Foreskin fibroblast (primary cell): ENCODE measurements at places on chromosomes 12 and 14.

DNA sequence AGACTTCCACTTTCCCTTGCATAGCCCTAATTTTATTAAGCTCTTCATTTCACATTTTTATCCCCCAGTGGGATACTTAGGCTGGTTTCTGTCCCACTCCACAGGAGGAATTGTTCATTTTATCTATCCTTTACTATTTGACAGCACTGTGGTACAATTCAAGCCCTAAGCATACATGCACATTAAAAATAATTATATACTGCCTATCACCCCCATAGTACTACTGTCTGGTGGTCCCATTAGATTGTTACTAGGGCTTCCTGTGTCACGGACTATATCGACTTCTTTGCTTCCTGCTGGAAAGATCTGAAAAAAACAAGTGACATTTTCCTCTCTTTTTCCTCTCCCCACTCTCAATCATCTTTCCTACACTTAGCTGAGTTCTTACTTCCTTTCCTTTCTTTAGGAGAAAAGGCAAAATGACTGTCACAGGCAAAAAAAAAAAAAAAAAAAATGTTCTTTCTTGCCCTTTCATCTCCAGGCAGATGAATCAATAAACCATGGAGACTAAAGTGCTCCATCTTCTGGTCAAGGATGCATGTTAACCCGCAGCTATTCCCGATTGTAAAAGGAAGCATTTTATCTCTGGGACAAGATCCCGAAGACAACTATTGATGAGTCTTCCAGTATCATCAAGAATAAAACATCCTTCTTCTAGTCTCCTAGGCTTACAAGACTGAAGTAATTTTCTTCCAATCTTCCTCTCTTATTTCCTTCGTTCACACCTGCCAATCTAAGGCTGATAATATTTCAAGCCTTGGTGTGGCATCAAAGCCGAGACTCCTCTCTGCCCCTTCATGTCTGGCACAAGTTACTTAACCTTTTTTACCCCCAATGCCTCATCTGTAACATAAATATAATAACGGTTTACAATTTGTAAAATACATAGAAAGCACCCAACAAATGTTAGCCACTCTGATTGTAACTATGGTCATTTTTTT, 94.4 kb upstream of the PLEKHG7 start:
- peak; percentile 79 for DNase-seq

GRCh38 chr14:65361920-65362319, 50.6 kb upstream of the FUT8 start:
- peak; percentile 71 for DNase-seq

- no peak for DNase-seq
These were observed 18.1 kb upstream of the NEK9 start for GRCh38 chr14:75144944-75145343.

DNA sequence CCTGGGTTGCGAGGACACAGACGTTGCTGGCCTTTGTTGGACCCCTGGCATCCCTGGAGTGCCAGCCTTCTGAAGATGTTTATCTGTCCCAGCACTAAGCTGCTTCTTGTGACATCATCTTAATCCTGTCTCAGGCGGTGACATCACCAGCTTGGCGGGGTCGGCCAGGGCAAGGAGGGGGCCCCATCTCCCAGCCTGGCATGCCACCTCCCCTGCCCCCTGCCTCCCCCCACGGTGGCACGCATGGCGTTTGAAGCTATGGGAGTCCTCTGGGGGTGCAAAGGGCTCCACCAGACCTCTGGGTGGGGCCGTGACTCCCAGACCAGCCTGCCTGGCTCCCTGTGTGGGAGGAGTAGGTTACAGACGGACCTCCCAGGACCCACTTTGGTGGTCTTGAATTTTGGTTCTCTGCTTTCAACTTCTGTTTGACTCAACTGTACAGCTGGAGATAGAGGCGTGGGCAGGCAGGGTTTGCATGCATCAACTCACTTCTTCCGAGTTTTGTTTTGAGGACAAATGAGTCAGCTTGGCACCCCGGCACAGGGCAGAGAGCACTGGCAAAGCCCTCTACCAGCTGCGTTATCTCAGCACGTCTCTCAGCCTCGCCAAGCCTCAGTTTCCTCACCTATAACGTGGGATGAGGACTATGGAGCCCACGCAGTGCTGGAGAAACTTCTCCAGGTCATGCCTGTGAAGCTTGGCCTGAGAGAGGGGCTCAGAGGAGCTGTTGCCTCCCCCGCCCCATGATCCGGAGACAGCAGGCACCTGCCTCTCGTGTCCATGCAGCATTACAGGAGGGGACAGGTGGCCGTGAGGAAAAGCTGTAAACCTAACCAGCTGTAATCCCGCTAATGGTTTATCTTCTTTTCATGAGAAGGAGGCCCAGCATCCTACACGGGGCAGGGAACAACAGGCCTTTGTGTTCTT, 38.8 kb upstream of the EML1 start:
- DNase-seq: peak; percentile 62

GRCh38 chr14:99117671-99118045, 154.3 kb downstream of the BCL11B start:
- DNase-seq: no peak

DNA sequence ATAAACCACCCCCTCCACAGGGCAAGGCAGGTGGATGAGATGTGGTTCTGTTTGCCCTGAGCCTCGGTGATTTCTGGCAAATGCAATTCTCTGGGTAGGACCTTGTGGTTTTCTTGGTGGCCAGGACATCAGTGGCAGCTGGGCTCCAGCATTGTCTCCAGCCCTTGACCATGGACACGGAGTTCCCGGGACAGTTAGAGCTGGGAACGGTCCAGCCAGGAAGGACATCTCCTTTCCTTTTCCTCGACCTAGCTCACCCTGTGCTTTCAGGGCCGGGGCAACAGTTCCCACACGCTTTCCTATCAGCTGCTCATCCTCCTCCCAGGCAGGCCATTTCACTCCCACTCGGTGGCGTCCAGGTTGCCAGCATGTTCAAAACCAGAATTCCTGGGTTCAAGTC, 9.2 kb downstream of the SERPINA4 start:
- no peak for DNase-seq

GRCh38 chr12:124939421-124940142, 25.1 kb upstream of the UBC start:
- peak; percentile 95 for DNase-seq
